Esophagus muscularis mucosa (tissue), 4 donors: ENCODE measurements at places on chromosomes 11 and 22. TPM values are rescaled to one million over a fixed set of nuclear protein-coding genes. Genes with fewer than 3 reads are reported as not detected.

DNA sequence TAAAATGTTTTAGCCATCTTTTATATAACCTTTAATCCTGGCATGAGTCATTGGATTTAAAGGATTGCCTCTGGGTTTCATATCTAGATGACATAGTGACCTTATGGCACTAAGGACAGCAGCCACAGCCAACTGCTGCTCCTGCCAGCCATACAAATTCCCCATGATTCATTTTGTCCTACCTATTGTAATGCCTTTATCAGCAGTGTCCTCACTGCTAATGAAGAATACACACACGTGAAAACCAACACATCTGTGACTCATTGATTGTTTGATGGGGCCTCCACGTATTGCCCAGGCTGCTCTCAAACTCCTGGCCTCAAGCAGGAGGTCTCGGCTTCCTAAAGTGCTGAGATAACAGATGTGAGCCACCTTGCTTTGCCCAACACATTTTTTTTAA lies 1.8 kb downstream of the LDHAL6A start:
- no peak overlapping the region for H3K27ac ChIP-seq
- H3K4me1 ChIP-seq = no peaks in the 10 kb centered on the region
- no peaks in the 10 kb centered on the region for H3K27me3 ChIP-seq
- H3K36me3 ChIP-seq = no peaks in the 10 kb centered on the region

The DSCAML1 gene
- 5.8 TPM for total RNA-seq

- no peaks in the 10 kb centered on the region for H3K4me1 ChIP-seq
- H3K36me3 ChIP-seq = no peaks in the 10 kb centered on the region
- DNase-seq = no peak
- H3K27ac ChIP-seq = no peak overlapping the region
- H3K27me3 ChIP-seq = no peaks in the 10 kb centered on the region
- no peak overlapping the region for H3K4me3 ChIP-seq
Measured at GRCh38 chr11:57164317-57164716, 17.4 kb upstream of the LRRC55 start.

DNA sequence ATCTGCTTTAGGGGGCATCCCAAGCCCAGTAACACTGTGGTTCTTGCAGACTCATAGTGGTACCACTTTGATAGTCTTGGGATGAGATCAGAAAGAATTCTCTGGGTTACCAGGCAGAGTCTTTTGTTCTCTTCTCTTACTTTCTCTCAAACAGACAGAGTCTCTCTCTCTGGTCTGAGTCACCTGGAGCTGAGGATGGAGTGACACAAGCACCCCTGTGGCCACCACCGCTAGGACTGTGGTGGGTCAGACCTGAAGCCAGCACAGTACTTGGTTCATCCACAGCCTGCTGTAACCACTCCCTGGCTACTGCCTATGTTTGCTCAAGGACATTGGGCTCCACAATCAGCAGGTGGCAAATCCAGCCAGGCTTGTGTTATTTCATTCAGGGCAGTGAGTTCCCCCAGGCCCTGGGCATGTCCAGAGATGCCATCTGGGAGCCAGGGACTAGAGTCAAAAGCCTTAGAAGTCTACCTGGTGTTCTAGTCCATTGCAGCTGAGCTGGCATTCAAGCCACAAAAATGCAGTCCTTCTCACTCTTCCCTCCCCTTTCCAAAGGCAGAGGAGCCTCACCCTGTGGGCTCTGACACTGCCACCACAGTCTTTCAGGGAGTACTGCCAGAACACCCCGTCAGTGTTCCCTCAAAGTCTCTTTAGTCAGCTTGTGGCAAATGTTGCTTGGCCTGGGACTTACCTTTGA lies 29.9 kb downstream of the ENDOD1 start:
- H3K27ac ChIP-seq = no peak overlapping the region
- no peak overlapping the region for H3K4me3 ChIP-seq
- H3K27me3 ChIP-seq = no peaks in the 10 kb centered on the region
- H3K4me1 ChIP-seq = no peaks in the 10 kb centered on the region
- no peaks in the 10 kb centered on the region for H3K36me3 ChIP-seq

The CCDC157 gene
- 1.5 TPM for total RNA-seq

DNA sequence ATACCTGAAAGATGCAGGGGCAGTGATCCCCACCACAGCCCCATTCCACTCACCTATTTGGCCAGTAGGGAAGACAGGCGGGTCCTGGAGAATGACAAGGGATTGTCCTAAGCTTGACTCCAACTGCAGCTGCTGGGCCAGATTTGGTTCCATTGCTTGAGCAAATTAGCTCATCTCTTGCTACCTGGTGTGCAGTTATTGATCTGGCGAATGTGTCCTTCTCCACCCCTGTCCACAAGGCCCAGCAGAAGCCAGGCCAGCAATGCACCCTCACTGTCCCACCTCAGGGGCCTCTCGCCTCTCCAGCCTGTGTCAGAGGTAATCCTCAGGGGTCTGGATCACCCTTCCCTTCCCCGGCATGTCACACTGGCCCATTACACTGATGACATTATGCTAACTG lies 23.3 kb downstream of the TSPAN32 start:
- no peak overlapping the region for H3K4me3 ChIP-seq
- H3K27me3 ChIP-seq = no peaks in the 10 kb centered on the region
- H3K4me1 ChIP-seq = peaks cover 10% of the 10 kb centered on the region
- no peak overlapping the region for H3K27ac ChIP-seq

DNA sequence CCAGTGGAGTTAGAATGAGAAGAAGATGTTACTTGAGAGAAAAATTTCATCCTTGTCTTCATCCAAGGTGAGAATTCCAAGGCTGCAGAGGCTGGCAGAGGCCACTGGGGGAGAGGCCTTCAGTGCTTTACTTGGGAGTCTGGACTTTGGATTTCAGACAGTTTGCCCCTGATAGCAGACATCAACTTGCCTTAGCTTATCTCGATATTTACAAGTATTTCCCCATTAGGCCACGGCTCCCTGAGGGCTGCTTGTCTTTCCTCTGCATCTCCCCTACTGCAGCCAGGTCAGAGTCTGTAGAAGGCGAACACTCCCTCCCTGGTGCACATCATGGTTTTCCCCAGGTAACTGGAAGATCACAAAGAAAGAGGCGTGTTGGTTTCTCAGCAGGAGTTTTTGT lies 29.9 kb upstream of the BSX start:
- H3K27ac ChIP-seq = no peak overlapping the region
- H3K4me3 ChIP-seq = no peak overlapping the region
- H3K4me1 ChIP-seq = no peaks in the 10 kb centered on the region
- DNase-seq = no peak
- H3K27me3 ChIP-seq = no peaks in the 10 kb centered on the region

The OR52N4 gene
- not detected for total RNA-seq
